Activated CD8-positive, alpha-beta memory T cell treated with anti-CD3 and anti-CD28 coated beads for 4 hours (primary cell): ENCODE measurements at places on chromosomes 16 and 17.

GRCh38 chr17:77286641-77287431, 146.1 kb downstream of the SEC14L1 start:
- DNase-seq = no peak

GRCh38 chr17:46823657-46824056, 5.2 kb upstream of the WNT3 start:
- no peak for DNase-seq

GRCh38 chr17:66702106-66702936, 132.6 kb upstream of the CACNG5 start:
- DNase-seq = no peak

DNA sequence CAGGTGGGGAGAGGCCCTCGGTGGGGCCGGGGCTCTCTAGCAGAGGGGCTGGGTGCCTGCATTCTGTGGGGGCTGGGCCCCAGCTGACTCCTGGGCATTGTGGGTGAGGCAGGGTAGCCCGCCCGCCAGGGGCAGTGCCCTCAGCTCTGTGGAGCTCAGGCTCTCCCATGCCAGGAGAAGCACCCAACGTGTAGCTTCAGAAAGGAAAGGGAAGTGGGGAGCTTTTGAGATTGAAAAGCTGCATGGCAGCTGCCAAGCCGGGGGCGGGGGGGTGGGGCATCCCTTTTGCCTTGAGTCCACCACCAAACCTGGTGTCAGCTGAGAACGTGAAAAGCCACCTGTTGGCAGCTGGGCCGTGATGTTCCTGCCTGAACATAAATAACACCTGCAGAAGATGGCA, 192.1 kb upstream of the CIBAR2 start:
- DNase-seq = no peak

DNA sequence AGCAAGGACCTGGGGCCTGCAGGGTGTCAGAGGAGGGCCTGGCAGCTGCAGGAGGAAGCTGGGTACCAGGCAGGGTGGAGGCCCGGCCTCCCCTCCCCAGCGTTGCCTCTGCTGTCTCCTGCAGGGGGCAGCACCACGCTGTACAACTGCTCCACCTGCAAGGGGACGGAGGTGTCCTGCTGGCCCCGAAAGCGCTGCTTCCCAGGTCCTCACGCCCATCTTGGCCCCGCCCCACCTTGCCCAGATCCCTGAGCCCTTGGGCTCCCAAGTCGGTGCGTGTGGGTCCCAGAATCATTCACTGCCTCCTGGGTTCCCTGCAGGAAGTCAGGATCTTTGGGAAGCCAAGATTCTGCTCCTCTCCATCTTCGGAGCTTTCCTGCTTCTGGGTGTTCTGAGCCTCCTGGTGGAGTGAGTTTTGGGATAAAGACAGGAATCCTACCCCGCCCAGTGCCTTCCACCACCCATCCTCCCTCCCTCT, 1.2 kb downstream of the TMEM95 start:
- DNase-seq = peak; percentile 73

DNA sequence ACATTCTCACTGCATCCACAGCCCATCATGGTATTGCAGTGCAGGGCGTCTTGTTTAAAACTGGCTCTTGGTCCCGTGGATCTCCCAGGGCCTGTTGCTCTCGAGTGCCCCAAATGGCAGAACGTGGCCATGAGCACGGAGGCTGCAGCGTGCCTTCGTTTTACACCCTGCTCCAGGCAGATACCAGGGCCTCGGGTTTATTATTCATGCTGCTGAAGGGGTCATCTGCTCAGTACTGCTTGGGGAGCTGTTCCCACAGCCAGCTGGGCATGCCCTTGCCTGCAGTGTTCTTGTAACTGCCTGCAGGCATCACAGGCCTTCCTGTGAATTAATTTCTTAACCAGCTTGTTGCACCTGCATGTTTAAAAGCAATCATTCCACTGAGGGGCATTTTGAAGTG, 129.7 kb upstream of the CHMP6 start:
- DNase-seq = no peak

GRCh38 chr17:58004060-58004459, 3.0 kb downstream of the SRSF1 start:
- DNase-seq = no peak

- no peak for DNase-seq
These were observed 137.0 kb downstream of the AIPL1 start for GRCh38 chr17:6297960-6298359.

GRCh38 chr16:17921357-17921978, 415.1 kb downstream of the NPIPA8 start:
- DNase-seq = peak; percentile 1

DNA sequence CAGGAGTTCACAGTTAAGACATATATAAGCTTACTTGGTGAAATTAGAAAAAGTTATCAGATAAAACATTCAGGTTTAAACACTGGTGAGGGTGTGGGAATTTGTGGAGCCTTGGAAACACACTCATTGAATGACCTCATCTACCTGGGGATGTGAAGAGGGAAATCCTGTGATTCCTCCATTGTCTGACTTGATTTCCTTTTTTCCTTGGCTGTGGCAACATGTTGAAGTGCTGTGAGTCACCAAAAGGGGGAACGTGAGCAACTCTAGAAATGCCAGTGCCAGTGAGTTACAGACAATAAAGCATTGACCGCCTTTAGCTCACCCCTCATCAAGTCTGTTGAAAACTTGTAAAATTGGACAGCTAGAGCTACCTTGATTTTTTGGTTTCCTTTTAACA, 1.8 kb downstream of the HMOX2 start:
- DNase-seq = no peak

DNA sequence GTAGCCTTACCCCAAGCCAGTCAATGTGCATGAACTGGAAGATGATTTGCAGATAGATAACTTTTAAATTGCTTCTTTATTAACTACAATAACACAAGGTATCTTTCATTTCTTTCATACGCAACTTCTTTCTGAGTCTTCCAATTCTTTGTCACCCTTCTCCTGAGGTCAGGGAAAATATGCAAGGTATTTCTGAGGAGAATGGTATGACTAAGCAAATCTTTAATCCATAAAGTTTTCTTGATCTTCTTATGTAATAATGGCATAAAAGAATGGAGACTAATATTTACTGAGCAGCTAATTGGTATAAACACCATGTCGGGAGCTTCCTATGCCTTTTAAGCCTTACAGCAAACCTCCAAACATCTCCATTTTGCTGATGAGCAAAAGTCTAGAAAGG, 438.9 kb downstream of the KCNJ2 start:
- DNase-seq = no peak

DNA sequence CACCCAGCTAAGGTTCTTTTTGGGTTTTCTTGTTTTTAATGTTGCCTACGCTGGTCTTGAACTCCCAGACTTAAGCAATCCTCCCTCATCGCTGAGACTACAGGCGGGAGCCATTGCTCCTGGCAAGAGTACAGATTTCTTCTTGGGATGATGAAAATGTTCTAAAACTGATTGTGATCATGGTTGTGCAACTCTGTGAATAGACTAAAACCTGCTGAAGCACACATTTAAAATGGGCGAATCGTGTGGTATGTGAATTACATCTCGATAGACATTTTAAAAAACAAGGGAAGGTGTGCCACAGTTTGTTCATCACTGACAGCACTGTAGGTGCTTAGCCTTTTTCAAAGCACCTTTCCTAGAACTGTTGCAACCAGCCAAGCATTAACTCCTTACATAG, 48.8 kb upstream of the CDH3 start:
- DNase-seq = no peak

- no peak for DNase-seq
These were observed 340.3 kb upstream of the CDH5 start for GRCh38 chr16:66026211-66026610.

GRCh38 chr17:44779211-44780025, 20.6 kb downstream of the ADAM11 start:
- peak; percentile 69 for DNase-seq

DNA sequence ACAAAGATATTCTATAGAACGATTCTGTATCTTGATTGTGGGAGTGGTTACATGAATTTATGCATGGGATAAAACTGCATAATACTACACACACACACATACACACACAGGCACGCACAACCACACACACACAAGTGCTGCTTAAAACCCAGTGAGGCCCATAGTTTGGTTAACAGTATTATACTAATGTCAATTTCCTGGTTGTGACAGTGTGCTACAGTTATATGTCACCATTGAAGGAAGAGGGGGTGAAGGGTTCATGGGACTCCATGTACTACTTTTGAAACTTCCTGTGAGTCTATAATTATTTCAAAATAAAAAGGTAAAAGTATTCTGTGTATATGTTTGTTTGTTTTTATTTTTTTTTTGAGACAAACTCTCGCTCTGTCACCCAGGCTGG, 8.1 kb downstream of the ZC3H7A start:
- no peak for DNase-seq

GRCh38 chr16:4077174-4077649, 39.0 kb downstream of the ADCY9 start:
- no peak for DNase-seq

GRCh38 chr17:76561332-76561731, 21.5 kb downstream of the PRCD start:
- DNase-seq = no peak

DNA sequence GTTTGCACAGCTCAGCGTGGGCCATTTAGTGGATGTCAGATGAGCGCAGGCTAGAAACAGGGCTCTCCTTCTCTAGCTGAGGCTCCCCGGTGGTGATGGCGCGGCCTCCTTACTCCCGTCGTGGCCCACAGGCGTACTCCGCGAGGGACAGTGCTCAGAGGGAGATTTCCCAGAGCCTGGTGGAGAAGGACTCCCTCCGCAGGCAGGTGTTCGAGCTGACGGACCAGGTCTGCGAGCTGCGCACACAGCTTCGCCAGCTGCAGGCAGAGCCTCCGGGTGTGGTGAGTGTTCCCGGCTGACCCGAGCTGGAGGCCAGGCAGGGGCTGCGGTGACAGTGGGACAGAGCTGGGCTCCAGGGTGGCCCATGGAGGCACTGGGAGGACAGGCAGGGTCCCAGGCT, 21.4 kb downstream of the CARD14 start:
- no peak for DNase-seq

DNA sequence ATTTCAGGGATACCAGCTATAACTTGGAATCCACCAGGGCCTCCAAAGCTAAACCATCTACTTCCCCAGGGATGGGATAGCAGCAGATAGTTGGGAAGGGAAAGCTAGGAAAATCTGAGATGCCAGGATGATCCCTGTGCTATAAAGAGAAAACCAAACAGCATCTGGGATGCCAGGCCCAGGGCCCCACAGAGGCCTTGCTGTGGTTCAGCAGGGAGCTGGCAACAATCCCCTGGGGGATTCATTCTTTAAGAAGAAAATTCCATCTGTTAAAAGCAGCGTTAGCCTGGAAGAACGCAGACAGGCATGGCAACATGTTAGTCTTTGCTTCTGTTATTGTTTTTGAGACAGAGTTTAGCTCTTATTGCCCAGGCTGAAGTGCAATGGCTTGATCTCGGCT, 16.6 kb downstream of the MYO18A start:
- no peak for DNase-seq

DNA sequence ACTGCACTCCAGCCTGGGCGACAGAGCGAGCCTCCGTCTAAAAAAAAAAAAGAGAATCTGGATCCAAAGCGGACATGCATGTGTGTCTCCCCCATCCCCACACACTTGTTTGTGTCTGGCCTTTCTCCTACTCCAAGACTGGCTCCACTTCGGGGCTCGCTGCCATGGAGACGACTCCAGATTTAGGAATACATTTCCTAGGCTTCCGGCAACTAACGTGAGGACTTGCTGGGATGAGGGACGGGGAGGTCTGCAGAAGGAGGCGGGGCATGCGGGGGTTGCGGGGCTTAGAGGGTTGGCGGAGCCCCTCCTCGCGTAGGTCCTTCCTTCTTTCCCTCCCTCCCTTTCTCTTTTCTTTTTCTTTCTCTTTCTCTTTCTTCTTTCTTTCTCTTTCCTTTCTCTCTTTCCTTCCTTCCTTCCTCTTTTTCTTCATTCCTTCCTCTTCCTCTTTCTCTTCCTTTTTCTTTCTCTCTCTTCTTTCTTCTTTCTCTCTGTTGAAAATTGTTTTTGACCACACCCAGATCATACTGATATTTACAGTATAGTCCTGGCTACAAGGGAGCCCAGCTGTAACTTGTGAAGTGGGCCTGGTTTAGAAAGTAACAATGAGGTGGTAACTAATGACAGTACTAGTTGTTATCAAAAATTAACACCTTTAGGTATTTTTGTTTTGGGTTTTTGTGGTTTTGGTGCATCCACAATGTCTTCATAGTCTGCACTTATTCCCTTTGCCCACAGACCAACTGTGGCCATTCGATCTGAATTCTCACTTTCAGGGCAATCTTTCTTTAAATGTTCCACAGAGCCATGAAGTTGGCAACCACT, 25.2 kb downstream of the MIS12 start:
- DNase-seq = no peak

DNA sequence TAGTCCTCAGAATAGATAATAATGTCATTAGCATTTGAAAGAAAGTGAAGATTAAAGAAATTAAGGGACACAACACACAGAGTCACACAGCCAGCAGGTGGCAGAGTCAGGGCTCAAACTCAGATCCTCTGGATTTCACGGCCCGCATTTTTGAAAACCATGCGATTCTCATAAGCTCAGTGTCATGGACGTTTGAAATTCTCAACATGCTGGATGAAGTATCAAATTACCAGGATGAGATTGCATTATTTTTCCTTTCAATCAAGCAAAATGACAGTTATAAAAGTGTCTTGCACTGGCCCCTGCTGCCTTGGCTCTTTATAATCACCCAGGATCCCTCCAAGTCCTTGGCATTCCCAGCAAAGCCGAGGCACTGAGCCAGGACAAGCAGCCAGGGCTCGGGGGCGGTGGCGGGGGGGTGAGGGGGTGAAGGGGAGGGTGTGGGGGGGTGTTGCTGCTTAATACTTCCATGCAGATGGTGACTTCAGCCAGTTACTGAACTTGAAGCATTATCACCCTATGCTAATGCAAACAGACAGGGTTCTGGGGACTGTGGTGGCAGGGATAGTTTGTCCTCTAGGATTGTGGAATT, 6.6 kb upstream of the BMERB1 start:
- DNase-seq = peak; percentile 23

- no peak for DNase-seq
These were observed 15.0 kb upstream of the RGS9 start for GRCh38 chr17:65121916-65122806.

- DNase-seq = no peak
These were observed 10.4 kb upstream of the SOX9 start for GRCh38 chr17:72110231-72110941.

DNA sequence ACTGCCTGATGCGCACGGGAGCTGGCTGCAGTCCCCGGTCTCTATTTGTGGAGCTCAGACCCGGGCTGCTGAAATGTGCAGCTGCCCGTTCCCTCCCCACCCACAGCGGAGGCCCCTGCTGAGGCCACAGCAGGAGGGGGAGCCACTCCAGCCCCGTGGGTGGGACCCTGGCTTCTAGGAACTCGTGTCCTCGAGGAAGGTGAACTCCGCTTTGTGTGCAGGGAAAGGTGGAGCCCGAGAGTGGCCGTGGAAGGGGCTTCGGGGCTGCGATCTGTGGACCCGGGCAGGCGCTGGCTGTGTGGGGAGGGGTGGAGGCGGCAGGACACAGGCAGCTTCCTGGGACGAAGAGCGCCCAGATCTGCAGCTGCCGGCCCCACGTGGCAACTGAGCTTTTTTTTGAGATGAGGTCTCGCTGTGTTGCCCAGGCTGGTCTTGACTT, 2.9 kb downstream of the CCDC154 start:
- no peak for DNase-seq

DNA sequence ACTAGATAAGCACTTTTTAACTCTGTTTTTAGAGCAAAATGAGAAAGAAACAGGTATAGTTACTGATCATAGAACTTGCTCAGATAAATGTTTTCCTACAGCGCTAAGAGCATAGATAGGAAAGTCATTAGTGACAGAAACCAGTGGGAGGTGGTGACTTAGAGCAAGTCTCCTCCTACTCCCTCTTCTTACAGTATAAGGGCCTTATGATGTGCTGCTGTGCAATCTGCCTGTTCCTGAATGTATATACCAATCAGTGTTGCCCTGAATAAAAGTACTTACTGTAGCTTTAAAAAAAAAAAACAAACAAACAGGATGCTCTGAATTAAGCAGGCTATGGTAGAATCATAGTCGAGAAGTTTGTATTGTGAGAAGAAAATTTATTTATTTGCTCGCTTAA, 23.3 kb upstream of the RASL10B start:
- no peak for DNase-seq
